ENCODE measurements at places on chromosomes 3 and 15.
A peak's percentile ranks its signal among the peaks of the same experiment; 100 is the strongest.

GRCh38 chr3:72032441-72033135, 247.6 kb upstream of the PROK2 start:
- DNase-seq: no peak

- DNase-seq: no peak
Observed at GRCh38 chr3:113096188-113096892, 105.6 kb downstream of the GTPBP8 start.

DNA sequence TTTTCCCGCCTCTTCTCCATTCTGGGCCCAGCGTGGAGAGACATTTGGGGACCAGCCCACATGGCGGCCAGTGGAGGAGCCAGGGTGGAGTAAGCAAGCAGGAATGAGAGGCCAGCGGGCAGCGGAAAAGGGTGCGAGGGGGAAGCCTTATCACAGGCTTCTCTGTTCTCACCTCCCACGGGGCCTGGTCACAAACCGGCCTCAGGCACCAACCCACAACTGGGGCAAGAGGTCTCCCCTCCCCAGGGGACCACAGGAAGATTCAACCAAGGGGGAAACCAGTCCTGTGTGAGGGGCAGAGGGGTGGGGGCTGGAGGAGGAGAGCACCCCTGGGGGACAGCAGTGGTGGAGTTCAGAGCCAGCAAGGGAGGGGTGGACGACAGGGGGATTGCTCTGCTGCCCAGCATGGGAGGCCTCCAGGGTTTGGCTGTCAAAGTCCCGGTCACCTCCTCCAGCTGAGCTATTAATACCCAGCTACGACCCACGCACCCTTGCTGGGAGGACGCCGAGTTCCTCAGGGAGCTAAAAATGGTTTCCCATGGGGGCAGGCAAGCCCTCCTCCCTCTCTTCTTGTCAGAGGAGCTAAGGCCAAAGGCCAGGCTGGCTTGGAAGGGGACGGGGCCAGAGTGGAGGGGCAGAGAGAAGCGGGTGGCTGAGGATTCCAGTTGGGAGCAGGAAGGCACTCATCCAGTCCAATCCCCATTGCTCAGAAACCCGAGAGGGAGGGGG, 23.8 kb upstream of the RPL29 start:
- no peak for DNase-seq

DNA sequence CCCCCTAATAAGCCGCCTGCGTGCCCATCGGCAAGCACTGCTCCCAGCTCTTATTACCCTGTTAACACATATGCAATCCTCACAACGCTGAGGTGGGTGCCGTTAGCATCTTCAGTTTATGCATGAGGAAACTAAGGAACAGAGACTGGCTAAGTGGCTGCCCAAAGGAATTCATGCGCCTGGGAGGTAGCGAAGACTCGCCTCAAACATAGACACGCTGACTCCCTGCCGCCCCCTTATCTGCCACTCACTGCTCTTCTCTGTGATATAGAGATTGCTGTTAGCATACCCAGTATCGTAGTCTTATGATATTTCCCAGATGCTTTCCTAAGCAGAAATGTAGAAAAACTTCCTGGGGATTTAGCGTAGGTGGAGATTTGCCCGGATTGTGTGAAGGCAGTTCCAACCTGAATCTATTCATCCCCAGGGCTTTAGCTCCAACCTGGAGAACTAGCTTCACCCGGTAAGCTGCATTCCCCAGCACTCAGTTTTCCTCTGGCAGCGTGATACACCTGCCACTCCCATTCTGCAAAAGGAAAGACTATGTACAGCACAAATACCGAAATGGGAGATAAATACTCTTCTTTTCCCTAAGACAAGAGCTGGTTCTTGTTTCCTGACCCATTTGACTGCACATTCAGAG, 23.7 kb upstream of the CD47 start:
- no peak for DNase-seq

GRCh38 chr3:12427551-12427950, 56.7 kb upstream of the TSEN2 start:
- no peak for DNase-seq

DNA sequence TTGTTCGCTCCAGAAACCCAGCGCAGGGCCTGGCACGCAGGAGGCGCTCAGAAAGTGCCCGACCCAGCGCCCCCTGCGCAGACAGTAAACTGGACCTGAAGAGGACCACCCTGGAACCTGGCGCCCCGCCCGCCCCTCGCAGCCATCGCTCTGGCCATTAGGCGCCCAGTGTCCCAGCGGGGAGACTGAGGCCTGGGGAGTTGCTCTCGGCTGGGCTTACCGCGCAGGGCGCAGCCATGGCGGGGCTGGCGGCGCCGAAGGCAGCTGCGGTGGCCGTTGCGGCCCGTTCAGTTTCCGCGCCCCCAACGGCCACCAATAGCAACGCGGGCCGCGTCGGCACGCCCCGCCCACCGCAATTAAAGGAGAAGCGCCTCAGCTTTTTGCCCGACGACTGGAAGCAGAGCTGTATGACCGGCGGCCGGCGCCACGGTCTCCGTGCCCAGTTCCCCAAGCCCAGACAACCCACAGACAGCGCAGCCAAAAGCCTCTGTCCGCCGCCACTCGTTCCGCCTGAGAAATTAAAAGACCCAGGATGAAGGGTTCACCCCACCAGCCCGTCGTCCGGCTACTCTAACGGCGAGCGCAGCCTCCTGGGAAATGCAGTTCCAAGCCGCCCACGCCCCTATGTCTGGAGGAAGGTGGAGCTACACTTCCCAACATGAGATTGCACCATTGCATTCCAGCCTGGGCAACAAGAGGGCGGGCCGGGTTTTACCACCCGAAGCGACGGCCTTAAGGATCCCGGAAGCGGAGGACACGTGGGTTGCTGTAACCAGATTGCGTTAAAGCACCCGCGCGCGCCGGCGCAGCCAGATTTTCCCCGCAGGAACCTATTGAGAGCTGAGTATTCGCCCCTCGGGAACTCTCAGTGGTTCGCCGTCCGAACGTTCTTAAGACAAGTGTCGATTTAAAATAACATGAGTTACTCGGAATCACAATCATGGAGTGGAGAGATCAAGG, at the start of gene POC1A:
TSS of gene POC1A (minus strand) at position 289 of the 960 bp plus-strand sequence. CDS start at position 238, 51 bp downstream.
- DNase-seq: peak; percentile 65

GRCh38 chr15:33145447-33145846, 49.1 kb downstream of the FMN1 start:
- no peak for DNase-seq

DNA sequence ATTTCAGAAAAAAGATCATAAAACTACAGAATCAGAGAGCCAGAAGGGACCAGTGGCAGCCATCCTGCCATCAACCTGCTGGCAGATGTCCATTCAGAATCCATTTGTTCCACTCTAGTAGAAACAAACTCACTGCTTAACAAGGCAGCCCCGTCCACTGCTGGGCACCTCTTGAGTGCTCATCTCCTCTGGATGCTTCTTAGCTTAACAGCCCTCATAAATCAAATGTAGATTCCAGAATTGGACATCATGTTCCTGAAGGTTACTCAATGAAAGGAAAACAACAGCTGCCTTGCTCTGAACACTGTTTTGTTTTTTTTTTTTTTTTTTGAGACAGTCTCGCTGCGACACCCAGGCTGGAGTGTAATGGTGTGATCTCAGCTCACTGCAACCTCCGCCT, 37.3 kb downstream of the ABCC5 start:
- no peak for DNase-seq

Data from activated naive CD4-positive, alpha-beta T cell (primary cell).